NCI-H1930 (cell line): ENCODE measurements at places on chromosomes 2 and 18.
A peak's percentile ranks its signal among the peaks of the same experiment; 100 is the strongest.

- DNase-seq: no peak
Observed at GRCh38 chr2:19362094-19362754, 3.8 kb upstream of the OSR1 start.

- no peak for DNase-seq
Observed at GRCh38 chr18:58535340-58536201, 93.3 kb downstream of the ALPK2 start.

- no peak for DNase-seq
Observed at GRCh38 chr18:25399554-25399953, 47.6 kb upstream of the ZNF521 start.

DNA sequence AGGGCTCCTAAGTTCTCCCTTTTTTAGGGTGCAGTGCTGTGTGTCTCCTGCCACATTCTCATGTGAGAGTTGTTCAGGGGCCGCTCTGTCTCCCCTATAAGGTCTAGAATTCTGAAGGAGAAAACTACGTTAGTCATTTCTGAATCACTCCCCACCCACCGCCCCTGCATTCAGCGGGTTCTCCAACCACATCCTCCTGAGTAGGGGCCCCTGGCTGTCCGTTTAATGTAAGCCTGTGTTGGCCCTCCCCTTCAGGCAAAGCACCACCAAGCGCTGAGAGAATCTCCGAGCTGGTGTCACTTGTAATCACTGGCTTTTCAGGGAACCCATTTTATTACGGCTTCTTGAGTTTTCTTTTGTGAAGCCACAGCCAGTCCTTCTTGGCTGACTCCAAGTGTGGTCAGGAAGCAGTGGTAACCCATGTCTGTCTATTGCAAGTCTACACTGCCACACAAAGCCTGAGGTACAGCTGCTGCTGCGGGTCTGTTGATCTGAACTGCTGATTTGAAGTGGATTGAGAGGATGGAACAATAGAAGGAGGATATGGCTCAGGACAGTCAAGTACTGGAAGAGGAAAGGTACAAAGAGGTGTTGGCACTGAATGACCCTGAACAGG is 16.9 kb downstream of the LCT start:
- no peak for DNase-seq

DNA sequence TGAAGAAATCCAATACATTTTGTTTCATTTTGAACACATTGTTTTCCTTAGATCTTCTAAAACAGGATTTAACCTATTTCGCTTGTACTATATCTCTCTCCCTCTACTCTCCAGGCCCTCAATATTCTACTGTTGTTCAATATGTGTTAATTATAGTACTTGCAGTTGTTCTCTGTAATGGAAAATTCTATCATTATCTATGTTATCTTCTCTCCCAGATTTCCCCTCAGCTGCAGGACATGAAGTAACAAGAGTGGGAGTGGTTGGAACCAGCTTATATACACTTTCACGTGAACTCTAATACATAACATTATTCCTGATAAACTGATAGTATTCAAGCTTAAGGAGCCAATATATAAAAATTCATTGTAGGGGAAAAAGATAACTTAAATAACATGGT is 7.0 kb upstream of the STRN start:
- no peak for DNase-seq

DNA sequence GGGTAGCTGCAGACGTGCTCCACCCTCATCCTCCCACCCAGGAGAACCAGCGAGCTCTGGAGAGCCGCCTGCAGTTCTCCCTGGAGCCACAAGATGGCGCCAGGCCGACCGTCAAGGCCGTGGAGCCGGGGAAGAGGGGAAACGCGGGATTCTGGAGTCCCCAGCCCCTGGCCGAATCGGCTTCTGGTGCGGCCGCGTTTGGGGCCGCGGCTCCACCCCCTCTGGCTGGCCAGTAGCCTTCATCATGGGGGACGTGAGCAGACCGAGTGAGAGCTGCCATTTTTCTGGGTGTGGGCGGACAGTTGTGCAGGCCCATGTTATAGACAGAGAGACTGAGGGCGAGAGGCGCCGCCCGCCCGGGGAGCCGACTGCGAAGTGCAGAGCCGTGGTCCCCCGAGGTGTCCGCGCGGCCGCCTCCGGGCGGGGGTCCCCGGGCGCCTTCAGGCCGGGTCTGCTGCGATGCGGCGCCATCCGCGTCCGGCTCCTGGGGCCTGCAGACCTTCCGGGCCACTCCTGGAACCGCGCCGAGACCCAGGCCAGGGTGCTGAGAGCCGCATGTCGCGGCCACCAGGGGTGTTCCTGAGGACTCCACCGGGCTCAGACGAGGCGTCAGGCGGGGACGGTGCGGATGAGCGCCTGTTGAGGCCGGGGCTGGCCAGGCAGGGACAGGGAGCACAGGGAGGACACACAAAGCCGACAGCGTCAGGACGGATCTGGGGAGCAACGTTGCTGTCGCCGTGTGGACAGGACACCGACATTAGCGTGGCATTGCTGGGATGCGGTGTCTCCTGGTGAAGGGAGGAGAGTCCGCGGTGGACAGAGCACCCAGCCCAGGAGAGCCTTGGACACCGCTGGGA is 418.2 kb upstream of the HS6ST1 start:
- peak; percentile 62 for DNase-seq

DNA sequence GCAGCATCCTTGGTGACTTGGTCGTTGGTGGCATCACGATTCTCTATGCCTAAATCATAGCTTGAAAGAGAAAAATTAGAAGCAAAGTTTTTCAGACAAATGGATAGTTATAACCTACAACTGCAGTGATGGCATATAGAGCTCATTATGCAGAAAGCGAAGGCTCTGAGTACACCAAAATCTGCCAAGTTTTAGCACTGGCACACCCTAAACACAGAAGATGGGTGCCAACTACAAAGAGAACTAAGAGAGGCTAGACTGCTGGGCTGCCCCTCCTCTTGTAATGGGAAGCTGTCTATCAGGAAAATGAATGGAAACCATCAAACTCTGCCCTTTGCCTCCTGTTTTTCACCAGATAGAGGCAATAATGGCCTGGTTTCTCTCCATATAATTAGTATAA is 6.3 kb downstream of the IDH1 start:
- no peak for DNase-seq

- no peak for DNase-seq
Observed at GRCh38 chr18:3329471-3329870, 67.5 kb downstream of the MYL12B start.

- DNase-seq: no peak
Observed at GRCh38 chr2:95298486-95299111, 1.5 kb downstream of the KCNIP3 start.

DNA sequence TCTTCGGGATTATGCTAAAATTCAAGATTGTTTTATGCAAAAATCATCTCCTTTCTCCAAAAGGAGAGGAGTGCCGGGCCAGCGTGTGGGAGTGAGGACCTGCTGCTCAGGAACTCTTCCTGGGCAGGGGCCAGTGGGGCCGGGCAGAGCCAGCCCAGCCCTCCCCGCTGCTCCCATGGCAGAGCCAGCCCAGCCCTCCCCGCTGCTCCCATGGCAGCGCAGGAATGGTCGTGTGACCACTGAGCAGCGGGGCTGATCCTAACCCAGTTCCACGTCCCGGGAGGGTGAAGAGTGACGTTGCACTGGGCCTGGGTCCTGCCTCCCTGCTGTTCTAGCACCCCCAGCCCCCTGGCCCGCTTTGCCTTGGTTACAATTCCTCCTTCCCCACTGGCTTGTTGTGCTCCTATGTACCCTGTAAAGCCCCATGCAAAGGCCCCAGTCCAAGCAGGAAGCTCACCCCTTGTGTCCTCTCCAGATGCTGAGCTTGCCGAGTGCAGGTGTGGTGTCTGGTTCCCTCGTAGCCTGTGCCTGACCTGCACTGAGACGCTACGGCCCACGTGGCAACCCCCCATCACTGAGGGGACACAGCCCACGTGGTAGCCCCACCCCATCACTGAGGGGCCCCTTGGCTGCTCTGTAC is 11.4 kb upstream of the NEU4 start:
- DNase-seq: no peak

GRCh38 chr2:53859206-53860181 is at the start of gene GPR75:
TSS of gene GPR75 (minus strand) at chr2:53859967. CDS start at chr2:53854756, 5,211 bp downstream.
- no peak for DNase-seq

DNA sequence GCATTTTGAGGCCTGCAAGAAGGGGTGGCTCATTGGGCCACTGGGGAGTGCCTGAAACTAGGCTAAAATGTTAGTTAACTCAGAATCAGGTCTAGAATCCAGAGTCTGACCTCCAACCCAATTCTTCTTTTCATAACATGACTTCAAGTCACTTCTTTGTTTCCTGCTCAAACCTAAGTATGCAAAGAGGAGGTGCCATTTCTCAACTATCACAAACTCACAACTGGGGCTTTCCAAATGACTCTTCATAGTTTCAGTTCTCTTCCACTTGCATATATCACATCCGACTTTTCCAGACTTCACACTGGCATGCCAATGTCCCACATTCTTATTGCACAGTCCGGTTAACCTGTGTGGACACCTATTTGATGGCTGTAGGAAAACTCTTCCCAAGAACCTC is 211.6 kb downstream of the TCF4 start:
- DNase-seq: no peak

- no peak for DNase-seq
Observed at GRCh38 chr2:229447227-229447626, 176.1 kb upstream of the PID1 start.

DNA sequence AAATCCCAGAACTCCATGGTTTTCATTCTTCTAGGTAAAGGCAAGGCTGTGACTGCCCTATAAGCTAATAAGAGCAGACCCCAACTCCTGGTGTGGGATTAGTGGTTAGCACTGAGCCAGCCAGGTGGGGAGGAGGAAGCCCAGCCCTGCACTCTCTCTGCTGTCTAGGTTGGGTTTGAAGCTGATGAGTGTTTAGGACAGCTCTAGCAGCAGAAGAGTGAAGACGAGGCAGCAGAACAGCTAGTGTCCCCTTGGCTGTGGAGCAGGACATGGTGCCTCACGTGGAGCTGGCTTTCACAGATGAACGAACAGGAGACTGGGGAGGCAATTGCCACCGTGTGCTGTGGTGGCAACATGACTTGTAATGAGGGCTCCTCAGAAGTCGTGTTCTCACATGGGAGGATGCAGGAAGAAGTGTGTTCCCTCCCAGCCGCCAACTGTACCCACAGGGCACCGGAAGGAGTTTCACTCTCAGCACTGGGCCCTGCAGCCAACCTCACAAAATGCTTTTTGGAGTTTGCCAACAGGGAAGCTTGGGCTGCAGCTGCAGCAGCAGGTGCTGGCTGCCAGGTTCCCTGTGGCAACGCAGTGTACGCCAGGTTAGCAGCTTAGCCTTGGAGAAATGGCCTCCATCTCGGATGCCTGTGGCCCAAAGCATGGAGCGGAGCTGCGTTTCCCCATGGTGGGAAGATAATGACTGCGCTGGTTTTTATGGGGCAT is 328.2 kb downstream of the SETBP1 start:
- DNase-seq: no peak

DNA sequence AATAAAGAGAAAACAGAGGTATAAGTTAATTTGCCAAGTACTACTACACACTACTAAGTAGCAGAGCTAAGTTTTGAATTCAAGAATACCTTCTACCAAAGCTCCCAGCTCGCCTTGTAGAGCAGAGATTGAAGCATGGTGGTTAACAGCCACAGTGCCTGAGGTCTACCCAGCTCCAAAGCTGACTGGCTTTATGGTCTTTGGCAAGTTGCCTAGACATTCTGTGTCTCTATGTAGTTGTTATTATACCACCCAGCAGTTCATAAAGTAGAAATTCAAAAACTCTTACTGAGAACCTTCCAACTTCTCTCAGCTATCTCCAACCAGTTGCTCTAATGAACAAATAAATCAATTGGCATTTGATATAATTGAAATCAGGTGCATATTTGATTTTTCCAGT is 87.8 kb downstream of the PDE11A start:
- DNase-seq: no peak

DNA sequence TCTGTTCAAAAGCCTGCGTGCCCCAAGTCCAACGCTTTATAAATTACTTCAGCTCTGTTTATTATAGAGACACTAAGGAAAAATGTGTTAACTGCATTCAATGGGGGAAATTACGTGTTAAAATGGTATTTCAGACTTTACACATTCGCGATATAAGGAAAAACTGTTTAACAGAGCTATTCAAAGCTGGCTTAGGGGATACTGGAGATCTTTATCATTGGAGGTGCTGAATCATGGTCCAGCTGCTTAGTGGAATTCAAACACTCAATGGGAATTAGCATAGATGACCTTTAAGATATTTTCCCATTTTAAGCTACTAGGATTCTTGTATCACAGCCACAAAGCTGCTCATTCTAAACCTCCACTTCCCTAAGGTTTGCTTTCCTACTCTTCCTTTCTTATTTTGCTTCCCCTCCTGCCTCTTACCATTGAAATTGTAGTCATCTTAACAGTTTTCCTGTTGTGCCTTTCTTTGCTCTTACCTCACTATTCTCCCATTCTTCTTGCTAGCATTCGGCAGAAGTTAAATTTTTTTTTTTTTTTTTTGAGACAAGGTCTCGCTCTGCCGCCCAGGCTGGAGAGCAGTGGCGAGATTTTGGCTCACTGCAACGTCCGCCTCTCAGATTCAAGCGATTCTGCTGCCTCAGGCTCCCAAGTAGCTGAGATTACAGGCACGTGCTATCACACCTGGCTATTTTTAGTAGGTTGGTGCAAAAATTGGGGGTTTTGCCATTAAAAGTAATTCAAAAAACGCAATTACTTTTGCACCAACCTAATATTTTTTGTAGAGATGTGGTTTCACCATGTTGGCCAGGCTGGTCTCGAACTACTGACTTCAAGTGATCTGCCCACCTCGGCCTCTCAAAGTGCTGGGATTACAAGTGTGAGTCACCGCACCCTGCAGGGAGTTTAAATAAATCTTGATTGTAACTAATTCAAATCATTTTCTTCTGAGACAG is 6.5 kb downstream of the SULT6B1 start:
- no peak for DNase-seq

DNA sequence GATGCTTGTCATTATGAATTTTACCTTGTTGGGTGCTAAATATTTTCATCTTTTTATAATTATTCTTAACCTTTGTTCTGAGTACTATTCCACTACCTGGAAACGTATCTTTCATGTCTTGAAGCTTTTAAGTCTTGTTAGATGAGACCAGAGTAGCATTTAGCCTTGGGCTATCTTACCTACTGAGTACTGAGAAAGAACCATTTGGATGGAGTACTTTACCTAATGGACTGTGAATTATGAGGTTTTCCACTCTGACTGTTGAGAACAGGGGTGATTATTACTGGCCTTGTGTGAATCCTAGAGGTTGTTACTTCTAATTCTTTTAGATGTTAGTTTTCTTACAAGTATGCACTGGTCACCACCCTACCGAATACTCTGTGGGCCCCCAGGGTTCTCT is 63.5 kb downstream of the CCDC102B start:
- no peak for DNase-seq
